ENCODE measurements at places on chromosomes 1 and 21.

GRCh38 chr1:185426848-185427247 lies 109.8 kb upstream of the IVNS1ABP start:
- no peak for DNase-seq

DNA sequence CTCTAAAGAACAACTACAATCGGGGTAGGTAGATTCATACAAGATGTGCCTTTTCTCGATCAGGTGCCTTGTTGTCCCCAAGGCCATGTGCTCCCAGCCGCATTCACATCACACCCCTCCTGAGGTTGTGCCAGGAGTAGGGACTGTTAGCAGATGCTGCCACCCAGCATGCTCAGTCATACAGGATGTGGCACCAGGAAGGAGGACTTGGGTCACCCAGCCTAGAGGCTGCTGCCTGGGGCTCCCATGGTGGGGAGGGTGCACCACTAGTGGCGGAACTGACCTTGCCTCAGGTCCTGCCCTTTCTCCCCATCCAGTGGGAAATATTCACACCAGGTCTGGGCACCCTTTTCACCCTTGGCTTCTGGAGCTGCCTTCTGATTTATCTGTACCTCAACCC lies 8.3 kb downstream of the TEX35 start:
- no peak for DNase-seq

GRCh38 chr1:77642196-77642595 lies 40.3 kb downstream of the ZZZ3 start:
- no peak for DNase-seq

DNA sequence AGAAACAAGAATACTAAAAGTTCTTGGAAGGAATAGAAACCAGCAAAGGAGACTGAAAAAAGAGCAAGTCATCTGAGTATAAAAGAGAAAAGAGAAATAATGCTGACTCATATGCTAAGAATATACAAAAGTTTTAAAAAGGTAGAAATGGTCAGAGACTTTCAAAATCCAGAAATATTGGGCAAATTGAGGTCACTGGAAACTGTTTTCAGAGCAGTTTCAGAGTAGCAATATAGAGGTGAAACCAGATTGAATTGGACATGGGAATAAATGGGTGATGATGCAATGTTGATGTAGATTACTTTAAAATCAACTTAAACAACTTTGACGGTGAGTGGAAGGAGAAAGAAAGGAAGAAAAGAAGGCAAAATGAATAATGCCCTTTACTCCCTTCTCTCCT lies 1.8 kb upstream of the RPS6KC1 start:
- DNase-seq, result no peak

DNA sequence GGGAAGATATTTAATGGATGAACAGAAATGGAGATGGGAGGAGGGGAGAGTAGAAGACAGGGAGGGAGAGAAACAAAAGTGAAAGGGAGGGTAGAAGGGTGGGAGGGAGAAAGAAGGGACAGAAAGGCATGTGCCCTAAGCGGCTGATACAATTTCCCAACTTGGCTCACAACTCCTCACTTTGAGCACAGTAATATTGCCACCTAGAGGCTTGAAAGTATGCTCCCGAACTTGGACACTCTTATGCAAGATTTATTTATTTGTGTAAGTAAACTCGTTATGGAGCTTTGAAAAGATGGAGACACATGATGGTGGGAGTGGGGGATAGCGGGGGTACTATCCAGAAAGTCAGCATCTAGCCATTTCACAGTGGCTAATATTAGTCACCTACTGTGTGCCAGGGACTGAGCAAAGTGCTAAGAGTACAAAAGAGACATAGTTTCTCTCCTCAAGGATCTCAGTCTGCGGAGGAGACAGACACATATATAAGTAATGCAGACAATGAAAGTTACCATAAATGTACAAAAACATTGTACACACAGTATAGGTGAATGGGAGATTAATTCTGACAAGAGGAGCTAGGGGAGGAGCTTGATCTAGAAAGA lies 189.7 kb downstream of the SEC16B start:
- DNase-seq, result no peak

GRCh38 chr1:31765041-31765467 lies 914 bp upstream of the ADGRB2 start:
- DNase-seq, result no peak

GRCh38 chr1:9338397-9339246 lies 45.9 kb downstream of the SPSB1 start:
- no peak for DNase-seq

- no peak for DNase-seq
These were observed 1162.5 kb upstream of the PRMT6 start for GRCh38 chr1:105894006-105894405.

DNA sequence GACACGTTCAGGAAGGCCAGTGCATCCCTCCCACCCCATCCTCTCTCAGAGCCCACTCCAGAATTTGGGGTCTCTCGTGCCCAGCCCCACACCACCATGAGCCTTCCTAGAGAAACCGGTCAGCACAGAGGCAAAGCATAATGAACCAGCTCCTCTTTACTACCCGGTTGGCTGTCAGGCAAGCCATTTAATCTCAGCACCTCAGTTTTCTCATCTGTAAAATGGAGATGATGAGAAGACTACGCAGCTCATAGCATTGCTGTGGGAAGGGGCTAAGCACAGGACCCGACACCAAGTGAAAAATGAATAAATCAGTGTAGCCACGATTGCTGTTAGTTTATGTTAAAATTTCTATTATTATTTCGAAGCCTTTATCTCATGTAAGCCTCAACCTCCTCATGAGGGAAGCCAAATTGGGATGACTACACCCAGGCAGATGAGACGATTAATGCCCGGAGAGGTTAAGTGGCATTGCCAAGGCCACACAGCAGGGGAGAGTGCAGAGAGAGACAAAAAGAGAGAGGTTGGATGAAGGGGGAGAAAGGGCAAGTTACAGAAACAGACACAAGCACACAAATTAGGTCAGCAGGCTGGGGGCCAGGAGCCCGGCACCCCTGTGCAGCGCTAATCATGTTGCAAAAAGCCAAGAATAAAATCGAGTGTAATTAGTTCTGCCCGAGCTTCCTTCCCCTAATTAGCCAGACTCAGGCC lies 25.7 kb downstream of the SDC3 start:
- DNase-seq, result no peak

DNA sequence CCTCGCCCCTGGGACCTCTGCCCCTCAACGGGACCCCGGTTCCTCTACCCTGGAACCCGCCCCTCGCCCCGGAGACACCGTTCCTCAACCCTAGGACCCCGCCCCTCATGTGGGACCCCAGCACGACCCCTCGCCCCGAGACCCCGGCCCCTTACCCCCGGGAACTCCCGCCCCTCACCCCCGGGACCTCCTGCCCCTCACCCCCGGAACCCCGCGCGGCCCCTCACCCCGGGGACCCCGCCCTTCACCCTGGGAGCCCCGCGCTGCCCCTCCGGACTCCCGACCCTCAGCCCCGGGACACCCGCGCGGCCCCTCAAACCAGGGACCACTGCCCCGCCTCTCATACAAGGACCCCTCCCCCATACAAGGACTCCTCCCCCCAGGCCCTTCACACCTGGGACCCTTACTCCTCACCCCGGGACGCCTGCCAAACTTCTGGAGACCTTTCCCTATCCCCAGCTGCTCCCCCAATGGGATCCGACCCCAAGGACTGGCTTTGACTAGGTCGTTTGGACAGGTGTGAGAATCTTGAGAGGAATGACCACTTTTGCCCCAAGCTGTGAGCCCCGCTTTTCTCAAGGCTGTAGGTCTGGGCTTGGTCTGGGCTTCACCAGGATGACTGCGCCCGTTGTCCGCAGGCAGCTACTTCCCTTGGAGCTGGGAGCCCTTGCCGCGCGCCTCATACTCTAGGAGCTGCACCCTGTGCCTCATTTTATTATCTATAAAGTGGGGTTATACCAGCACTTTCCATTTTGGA lies 843 bp downstream of the DIP2A start:
- peak; percentile 3 for DNase-seq

- DNase-seq, result no peak
These were observed 60.3 kb downstream of the RHOU start for GRCh38 chr1:228795596-228795995.

DNA sequence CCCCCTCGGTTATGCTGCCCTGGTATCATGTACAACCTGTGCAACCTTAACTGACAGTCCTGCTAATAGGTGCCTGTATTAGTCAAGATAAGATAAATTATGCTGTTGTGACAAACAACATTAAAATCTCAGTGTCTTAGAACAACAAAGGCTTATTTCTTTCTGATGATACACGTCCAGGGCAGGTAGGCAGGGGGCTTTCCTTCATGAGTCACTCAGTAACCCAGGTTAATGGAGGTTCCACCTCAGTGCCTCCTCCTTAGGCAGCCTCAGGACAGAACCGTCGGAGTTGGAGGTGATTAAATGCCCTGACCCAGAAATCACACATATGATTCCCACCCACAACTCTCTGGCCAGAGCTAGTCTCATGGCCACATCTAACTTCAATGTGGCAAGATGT lies 94.6 kb upstream of the CASZ1 start:
- no peak for DNase-seq

- DNase-seq, result no peak
These were observed 31.5 kb downstream of the RNF220 start for GRCh38 chr1:44436401-44437106.

- DNase-seq, result no peak
These were observed 196.3 kb downstream of the SETD4 start for GRCh38 chr21:35864039-35864438.

GRCh38 chr1:218499011-218499691 lies 154.0 kb downstream of the TGFB2 start:
- DNase-seq, result no peak

DNA sequence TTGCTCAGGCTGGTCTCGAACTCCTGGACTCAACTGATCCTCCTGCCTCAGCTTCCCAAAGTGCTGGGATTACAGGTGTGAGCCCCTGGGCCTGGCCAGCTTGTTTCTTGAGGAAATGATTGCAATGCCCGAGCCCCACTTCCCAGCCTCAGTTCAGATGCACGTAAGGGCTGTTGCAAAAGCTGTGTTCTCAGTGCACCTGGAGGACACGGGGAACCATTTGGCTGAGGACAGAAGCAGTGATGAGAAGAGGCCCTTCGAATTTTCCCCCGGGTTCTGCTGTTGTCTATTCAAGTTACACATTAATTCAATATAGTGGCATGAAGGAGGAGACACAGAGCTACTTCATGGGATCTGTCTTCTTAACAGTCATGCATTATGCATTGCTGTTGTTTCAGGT lies 78.8 kb upstream of the WDR26 start:
- DNase-seq, result no peak

DNA sequence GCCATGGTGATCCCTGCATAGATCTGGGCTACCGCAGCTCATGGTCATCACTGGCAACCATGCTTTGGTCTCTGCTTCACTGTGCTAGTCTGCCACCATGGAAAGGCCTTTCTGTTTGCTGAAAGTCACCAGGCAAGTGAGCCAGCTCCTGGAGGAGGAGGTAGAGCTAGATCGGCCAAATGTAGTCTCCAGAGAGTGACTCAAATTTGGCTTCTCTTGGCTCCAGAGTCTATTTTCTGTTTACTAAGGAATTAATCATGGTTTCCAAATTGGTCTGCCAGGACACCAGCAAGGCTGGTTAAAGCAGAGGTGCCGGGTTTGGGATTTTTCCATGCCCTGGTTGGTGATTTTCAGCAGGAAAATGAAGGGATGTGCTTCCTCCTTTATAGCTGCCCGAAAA lies 52.7 kb upstream of the IVNS1ABP start:
- DNase-seq, result no peak

DNA sequence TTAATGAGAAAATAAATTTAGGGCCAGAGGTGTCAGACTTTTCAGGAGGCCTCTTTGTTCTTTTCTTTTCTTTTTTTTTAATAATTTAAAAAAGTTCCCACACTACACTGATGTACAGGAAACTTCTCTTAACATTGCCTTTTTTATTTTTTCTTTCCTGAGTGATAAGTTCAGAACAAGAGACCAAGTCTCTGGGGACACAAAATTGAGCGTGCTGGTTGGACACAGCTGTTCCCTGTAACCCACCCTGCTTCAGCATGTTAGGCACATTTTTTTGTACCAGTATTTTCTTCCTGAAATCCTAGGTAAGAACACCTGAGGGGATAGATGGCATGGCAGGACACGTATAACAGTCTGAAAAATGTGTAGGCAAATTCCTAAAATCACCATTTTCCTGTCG lies 50.1 kb downstream of the PBX1 start:
- DNase-seq, result no peak

DNA sequence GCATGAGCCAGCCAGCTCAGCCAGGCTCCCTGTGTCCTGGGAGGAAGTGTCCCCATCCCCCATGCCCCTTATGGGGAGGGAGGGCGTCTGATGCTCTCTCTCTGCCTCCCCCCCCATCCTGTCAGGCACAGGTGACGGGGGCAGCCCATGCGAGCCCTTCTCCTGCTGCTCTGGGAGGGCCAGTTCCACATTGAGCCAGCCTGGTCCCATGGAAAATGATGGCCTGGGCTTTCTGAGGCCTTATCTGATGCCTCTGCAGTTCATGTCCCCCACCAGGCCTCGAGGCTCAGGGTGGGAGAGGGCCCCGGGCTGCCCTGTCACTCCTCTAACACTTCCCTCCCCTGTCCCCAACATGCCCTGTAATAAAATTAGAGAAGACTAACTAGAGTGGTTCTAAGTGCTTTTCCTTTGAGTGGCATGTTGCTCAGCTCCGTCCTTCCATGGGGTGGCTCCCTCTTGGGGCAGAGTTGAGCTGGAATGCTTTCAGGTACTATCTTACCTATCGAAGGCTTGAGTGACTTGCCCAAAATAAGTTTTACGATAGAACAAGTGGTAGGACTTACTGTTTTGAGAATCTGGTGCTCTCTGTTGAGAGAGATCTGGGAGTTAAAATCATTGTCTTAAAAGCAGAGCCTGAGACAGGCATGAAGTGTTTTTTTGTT lies 1.8 kb upstream of the MTFR1L start:
- no peak for DNase-seq

- DNase-seq, result no peak
These were observed 1610.0 kb downstream of the BRINP3 start for GRCh38 chr1:188867614-188868013.

GRCh38 chr1:212710566-212710965 lies 10.9 kb upstream of the BATF3 start:
- DNase-seq, result no peak

DNA sequence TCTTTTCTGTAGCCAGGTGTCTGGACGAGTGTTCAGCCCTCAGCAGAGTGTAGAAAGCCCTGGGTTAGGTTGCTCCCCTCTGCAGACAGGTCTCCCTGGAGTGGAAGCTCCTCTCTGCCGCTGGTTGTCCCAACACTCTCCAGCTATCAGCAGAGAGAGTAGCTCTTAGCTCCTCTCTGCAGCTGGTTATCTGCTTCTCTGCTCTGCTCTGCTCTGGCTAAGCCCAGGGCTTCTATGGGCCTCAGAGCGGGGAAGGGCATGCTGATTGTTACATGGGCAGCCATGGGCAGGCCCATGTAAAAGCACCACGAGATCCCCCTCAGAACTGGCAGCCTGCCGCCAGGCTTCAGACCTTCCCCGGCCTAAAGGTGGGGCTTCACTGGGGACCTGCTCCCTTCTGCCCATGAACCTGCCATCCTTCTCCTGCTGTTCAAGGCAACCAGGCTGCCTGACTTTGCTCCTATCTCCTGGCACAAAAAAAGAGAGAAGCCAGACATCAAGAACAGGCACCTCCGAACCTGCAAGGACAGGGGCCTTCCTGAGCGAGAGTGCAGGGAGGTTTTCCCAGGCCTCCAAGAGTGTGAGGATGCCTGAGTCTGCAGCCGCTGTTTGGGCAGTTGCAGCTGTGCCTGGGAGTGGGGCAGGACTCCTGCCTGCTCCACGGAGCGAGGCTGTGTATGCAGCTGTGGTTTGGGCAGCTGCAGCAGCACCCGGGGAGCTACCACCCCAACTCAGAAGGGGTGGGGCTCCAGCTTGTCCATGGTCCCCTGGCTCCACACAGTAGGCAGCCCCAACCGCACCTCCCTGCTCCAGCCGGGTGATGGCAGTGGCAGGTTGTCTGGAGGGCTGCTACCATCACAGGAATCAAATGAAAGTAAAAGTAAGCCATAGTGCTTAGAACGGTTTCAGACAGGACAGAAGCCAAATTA lies 973.7 kb downstream of the LTN1 start:
- no peak for DNase-seq

- no peak for DNase-seq
These were observed 56.1 kb downstream of the GABPA start for GRCh38 chr21:25790878-25791204.
